Neural crest cell (in vitro differentiated cells): ENCODE measurements at places on chromosomes 6 and 20. TPM values are rescaled to one million over a fixed set of nuclear protein-coding genes. Genes with fewer than 3 reads are reported as not detected.

Gene DNMT3B
- 57.3 and 58.0 TPM in 2 replicates for total RNA-seq

Gene ZKSCAN4
- 7.9 and 8.1 TPM in 2 replicates for total RNA-seq

Gene LINC00237
- total RNA-seq: not detected in 2 replicates

Gene STX11
- total RNA-seq: not detected in 2 replicates

Gene OPRL1
- total RNA-seq: 0.93 and 0.96 TPM in 2 replicates

Gene FAM83C
- total RNA-seq: not detected in 2 replicates

Gene TRMT6
- 23.1 and 24.4 TPM in 2 replicates for total RNA-seq

DNA sequence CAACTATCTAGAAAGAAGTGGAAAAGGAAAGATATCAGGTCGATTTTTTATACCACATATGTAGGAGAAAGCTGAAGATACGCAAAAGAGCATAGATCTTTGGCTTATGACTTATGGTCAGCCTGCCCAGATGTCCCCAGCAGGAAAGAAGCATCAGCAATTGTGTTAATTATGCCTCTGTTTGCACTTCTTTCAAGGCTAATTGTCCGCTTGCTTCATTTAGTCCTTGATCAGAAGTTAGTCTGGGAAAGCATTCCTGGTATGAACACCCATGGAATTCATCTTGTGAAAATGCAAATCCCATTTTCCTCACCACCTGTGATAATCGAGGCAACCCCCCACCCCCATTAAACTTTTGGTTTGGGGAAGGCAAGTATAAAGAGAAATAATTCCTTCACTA is 62.8 kb downstream of the ATP9A start:
- H3K27me3 ChIP-seq: no peaks in the 10 kb centered on the region
- peaks cover 51% of the 10 kb centered on the region for H3K4me1 ChIP-seq
- no peak overlapping the region for H3K27ac ChIP-seq

- H3K27ac ChIP-seq: no peak overlapping the region
- no peak for DNase-seq
- peaks cover 2% of the 10 kb centered on the region for H3K4me1 ChIP-seq
- no peak overlapping the region for H3K4me3 ChIP-seq
- no peaks in the 10 kb centered on the region for H3K27me3 ChIP-seq
Measured at GRCh38 chr20:38975539-38976120, 13.5 kb downstream of the DHX35 start.

GRCh38 chr6:138977646-138978167 is 10.3 kb downstream of the REPS1 start:
- H3K27ac ChIP-seq: no peak overlapping the region
- H3K4me3 ChIP-seq: no peak overlapping the region
- peaks cover 44% of the 10 kb centered on the region for H3K4me1 ChIP-seq
- DNase-seq: no peak
- no peaks in the 10 kb centered on the region for H3K36me3 ChIP-seq

- no peaks in the 10 kb centered on the region for H3K36me3 ChIP-seq
- H3K27me3 ChIP-seq: no peaks in the 10 kb centered on the region
- peak overlapping the region; percentile 100 for H3K4me3 ChIP-seq
- H3K4me1 ChIP-seq: peaks cover 27% of the 10 kb centered on the region
Measured at GRCh38 chr6:138772596-138773176, 883 bp upstream of the CCDC28A start.

GRCh38 chr20:8642247-8642646 is 426.6 kb upstream of the PLCB4 start:
- DNase-seq: no peak
- H3K36me3 ChIP-seq: peaks cover 16% of the 10 kb centered on the region
- no peak overlapping the region for H3K4me3 ChIP-seq
- H3K4me1 ChIP-seq: no peaks in the 10 kb centered on the region
- H3K27me3 ChIP-seq: no peaks in the 10 kb centered on the region
- H3K27ac ChIP-seq: no peak overlapping the region

DNA sequence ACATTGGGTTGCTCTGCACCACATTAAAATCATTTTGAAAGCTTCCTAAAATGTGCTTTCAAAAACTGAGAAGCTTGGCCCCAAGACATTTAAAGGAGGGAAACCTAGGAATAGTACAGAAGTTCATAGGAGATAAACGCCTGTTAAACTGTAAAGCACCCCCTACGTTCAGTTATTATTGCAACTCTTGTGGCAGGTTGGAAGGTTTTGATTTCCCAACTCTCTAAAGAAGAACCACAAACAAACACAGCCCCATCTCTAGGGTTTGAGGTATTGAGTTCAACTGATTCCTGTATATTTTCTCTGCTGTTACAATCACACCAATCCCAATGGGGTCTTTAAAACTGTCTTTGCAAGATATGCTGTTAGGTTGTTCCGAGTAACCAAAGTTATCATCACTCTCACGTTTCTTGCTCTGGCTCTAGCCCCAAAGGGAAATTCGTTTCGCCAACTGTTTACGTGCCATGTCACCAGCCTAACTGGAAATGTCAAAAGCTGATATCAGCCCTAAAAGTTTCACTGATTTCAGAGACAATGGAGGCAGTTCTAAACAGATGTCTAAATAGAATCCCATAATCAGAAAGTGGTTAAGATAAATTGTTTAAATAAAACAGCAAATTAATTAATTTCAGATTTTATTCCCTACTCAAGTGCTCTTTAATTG is 12.1 kb downstream of the TFAP2A start:
- no peaks in the 10 kb centered on the region for H3K36me3 ChIP-seq
- H3K4me1 ChIP-seq: peaks cover 46% of the 10 kb centered on the region
- H3K4me3 ChIP-seq: peak overlapping the region; percentile 88
- H3K27ac ChIP-seq: no peak overlapping the region

GRCh38 chr6:90263633-90264032 is 33.0 kb downstream of the BACH2 start:
- H3K27ac ChIP-seq: no peak overlapping the region
- peaks cover 8% of the 10 kb centered on the region for H3K4me1 ChIP-seq
- H3K36me3 ChIP-seq: peaks cover 15% of the 10 kb centered on the region
- H3K27me3 ChIP-seq: no peaks in the 10 kb centered on the region

- no peaks in the 10 kb centered on the region for H3K27me3 ChIP-seq
- no peak overlapping the region for H3K4me3 ChIP-seq
- H3K36me3 ChIP-seq: no peaks in the 10 kb centered on the region
- no peak overlapping the region for H3K27ac ChIP-seq
- H3K4me1 ChIP-seq: peaks cover 61% of the 10 kb centered on the region
- DNase-seq: no peak
Measured at GRCh38 chr6:37990762-37991525, 171.4 kb downstream of the ZFAND3 start.

- no peaks in the 10 kb centered on the region for H3K36me3 ChIP-seq
- peaks cover 24% of the 10 kb centered on the region for H3K27me3 ChIP-seq
- H3K4me3 ChIP-seq: peak overlapping the region; percentile 78
- DNase-seq: no peak
- no peak overlapping the region for H3K27ac ChIP-seq
Measured at GRCh38 chr20:31860390-31861134, 9.8 kb downstream of the DUSP15 start.

- H3K4me3 ChIP-seq: no peak overlapping the region
- no peaks in the 10 kb centered on the region for H3K4me1 ChIP-seq
- DNase-seq: no peak
- H3K36me3 ChIP-seq: no peaks in the 10 kb centered on the region
- H3K27me3 ChIP-seq: no peaks in the 10 kb centered on the region
- no peak overlapping the region for H3K27ac ChIP-seq
Measured at GRCh38 chr6:51949526-51949925, 137.9 kb downstream of the PKHD1 start.

- peak; percentile 43 for DNase-seq
- H3K36me3 ChIP-seq: no peaks in the 10 kb centered on the region
- H3K4me3 ChIP-seq: no peak overlapping the region
Measured at GRCh38 chr6:85126485-85127167, 323.3 kb upstream of the NT5E start.

DNA sequence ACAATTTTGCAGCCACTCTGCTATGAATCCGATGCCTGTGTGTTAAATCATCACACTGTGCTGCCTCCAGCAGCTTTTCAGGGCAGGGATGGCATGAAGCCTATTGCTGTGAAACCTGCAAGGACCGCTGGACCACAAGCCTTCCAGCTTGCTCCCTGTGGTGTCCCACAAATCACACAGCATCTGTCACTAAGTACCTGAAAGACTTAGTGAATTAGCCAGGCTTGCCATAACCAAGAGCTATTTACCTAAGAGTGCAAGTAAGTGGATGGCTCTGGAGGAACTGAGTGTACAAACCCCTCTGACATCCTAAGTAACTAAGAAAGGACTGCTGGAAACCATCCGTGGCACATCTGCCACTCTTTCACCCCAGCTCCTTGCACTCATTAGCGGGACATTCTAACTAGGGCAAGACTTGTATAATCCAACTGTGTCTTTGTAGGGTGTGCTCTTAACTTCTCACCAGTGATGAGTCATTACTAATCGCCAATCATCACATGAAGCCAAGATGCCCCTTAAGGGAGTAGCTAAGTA is 34.7 kb downstream of the FOXQ1 start:
- no peak for DNase-seq
- peaks cover 6% of the 10 kb centered on the region for H3K4me1 ChIP-seq
- no peak overlapping the region for H3K4me3 ChIP-seq
- H3K27me3 ChIP-seq: peaks cover 37% of the 10 kb centered on the region
- H3K36me3 ChIP-seq: peaks cover 4% of the 10 kb centered on the region

GRCh38 chr6:36999061-36999750 is 6.2 kb upstream of the FGD2 start:
- no peaks in the 10 kb centered on the region for H3K27me3 ChIP-seq
- peak overlapping the region; percentile 93 for H3K27ac ChIP-seq
- no peaks in the 10 kb centered on the region for H3K36me3 ChIP-seq
- DNase-seq: no peak
- H3K4me1 ChIP-seq: peaks cover 23% of the 10 kb centered on the region

DNA sequence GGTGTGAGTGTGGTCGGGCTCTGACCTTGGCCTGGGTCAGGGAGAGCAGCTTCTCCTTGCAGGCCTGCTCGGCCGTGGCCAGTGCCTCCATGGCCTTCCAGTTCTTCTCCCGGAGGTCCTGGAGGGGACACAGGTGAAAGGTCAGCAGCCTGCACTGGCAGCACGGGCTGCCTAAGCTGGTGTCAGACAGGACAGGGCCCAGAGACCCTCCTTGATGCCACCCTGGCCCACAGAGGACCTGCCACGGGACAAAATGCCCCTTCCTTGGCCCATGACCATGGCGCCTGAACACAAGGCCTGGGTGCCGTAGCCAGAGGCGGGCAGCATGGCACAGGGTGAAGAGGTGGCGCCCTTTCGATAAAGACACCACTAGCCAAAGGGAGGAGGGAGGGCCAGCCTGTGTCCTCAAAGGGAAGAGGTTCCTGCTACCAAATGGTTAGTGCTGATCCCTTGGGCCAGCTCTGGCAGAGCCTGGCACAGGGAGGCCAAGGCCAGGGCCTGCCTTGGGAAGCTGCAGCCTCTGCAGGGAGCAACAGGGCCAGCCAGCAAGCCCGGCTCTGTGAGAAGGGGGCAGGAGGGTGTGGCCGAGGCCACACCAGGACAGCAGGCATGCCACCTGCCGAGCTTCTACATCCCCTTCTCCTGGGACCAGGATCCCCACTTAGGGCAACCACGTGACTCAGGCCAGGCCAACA is 54.8 kb downstream of the DSTN start:
- H3K36me3 ChIP-seq: peaks cover 3% of the 10 kb centered on the region
- H3K4me1 ChIP-seq: peaks cover 3% of the 10 kb centered on the region
- H3K27me3 ChIP-seq: no peaks in the 10 kb centered on the region
- no peak overlapping the region for H3K4me3 ChIP-seq

- no peaks in the 10 kb centered on the region for H3K4me1 ChIP-seq
- H3K36me3 ChIP-seq: no peaks in the 10 kb centered on the region
- no peak overlapping the region for H3K27ac ChIP-seq
- no peak for DNase-seq
Measured at GRCh38 chr6:18413381-18413780, 26.2 kb downstream of the RNF144B start.

DNA sequence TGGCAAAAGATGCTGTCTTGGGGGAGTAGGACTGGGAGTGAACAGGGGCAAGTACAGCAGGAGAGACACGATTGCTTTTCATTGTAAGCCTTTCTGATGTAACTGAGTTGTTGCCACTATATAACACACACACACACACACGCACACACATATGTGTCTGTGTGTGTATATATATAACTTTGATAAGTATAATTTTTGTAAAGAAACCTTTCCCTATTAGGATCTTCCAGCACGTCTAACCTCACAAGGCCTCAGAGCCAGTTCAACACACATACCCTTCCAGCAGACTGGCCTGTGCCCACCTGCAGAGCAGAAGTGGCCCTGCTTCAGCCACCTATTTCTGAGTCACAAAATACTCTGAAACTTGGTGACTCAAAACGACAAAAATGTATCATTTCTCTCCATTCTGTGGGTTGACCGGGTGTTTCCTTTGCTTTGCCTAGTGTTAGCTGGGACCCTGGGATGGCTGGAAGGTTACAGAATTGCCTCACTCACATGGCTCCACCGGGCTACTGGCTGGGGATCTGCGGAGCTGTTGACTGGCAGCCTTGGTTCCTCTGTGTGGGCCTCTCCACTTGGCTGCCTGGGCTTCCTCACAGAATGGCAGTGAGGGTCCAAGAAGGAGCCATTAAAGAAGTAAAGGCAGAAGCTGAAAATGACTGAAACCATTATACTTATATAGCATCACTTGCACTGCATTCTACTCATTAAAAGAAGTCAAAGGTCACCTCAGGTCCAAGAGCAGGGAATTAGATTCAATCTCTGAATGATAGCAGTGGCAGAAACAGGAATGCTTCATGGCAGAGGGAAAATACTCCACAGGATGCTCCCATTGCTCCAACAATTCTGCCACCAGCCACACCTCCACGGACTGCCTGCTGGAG is 126.4 kb downstream of the BANF2 start:
- no peak overlapping the region for H3K4me3 ChIP-seq
- DNase-seq: no peak
- H3K27ac ChIP-seq: no peak overlapping the region
- H3K36me3 ChIP-seq: no peaks in the 10 kb centered on the region
- H3K4me1 ChIP-seq: peaks cover 3% of the 10 kb centered on the region

- H3K4me1 ChIP-seq: peaks cover 15% of the 10 kb centered on the region
- no peak overlapping the region for H3K4me3 ChIP-seq
- H3K27ac ChIP-seq: no peak overlapping the region
- peaks cover 26% of the 10 kb centered on the region for H3K27me3 ChIP-seq
Measured at GRCh38 chr20:40232756-40233155, 456.3 kb downstream of the MAFB start.

DNA sequence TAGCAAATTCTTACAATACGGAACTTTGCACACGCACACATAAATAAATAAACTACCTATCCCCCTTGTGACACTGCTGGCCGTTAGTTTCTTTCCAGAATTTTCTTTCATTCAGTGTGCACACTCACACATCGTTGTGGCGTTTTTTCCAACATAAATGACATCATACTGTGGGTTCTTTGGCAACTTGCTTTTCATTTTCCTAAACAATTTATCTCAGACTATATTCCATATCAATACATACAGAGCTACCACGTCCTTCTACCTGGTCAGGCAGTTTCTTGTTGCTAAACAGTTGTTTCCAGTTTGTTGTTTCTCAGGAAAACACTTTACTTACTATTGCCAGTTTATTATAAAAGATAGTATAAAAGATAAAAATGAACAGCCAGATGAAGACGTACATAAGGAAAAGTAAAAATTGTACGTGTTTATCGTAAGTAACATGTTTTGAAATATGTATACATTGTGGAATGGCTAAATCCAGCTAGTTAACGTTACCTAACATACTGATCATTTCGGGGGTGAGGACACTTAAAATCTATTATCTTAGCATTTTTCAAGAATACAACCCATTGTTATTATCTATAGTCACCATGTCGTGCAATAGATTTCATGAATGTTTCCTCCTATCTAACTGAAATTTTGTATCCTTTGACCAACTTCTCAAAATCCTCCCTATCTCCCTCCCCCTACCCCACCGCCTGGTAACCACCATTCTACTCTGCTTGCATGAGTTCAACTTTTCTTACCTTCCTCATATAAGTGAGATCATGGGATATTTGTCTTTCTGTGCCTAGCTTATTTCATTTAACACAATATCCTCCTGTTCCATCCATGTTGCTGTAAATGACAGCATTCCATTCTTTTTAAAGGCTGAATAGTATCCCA is 1.2 kb upstream of the TP53RK start:
- H3K36me3 ChIP-seq: peaks cover 6% of the 10 kb centered on the region
- H3K4me3 ChIP-seq: peak overlapping the region; percentile 50
- peaks cover 49% of the 10 kb centered on the region for H3K4me1 ChIP-seq
- no peak for DNase-seq
- no peak overlapping the region for H3K27ac ChIP-seq
